ENCODE measurements at places on chromosomes 3 and 15. TPM values are rescaled to one million over a fixed set of nuclear protein-coding genes. Genes with fewer than 3 reads are reported as not detected.

Gene IMPDH2
- 71.6 TPM for total RNA-seq

Gene TMC3
- not detected for total RNA-seq

Gene PRSS50
- total RNA-seq: not detected

- no peaks in the 10 kb centered on the region for H3K36me3 ChIP-seq
- no peak for DNase-seq
- peaks cover 11% of the 10 kb centered on the region for H3K4me1 ChIP-seq
- no peaks in the 10 kb centered on the region for H3K27me3 ChIP-seq
These were observed 1.9 kb downstream of the UBR1 start for GRCh38 chr15:43103907-43104306.

DNA sequence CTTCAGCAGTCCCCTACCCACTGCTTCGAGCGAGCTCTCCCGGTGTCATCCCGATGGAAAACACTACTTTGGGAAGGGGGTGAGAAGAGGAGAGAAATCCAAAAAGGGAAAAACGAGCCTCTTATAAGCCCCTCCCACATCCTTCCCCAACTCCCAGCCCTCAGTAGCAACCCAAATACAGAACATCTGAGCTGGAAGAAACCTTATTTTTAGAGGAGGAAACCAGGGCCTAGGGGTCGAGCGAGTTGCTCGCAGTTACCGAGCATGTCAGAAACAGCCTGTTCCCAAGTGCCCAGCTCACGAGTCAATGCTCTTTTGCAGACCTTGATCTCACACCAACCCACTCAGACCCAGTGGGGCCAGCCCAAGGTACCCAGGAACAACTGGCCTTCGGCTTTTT, 14.2 kb downstream of the RBPMS2 start:
- DNase-seq: no peak
- no peaks in the 10 kb centered on the region for H3K4me1 ChIP-seq
- H3K27ac ChIP-seq: peak overlapping the region; percentile 64
- H3K36me3 ChIP-seq: no peaks in the 10 kb centered on the region
- H3K4me3 ChIP-seq: no peak overlapping the region

DNA sequence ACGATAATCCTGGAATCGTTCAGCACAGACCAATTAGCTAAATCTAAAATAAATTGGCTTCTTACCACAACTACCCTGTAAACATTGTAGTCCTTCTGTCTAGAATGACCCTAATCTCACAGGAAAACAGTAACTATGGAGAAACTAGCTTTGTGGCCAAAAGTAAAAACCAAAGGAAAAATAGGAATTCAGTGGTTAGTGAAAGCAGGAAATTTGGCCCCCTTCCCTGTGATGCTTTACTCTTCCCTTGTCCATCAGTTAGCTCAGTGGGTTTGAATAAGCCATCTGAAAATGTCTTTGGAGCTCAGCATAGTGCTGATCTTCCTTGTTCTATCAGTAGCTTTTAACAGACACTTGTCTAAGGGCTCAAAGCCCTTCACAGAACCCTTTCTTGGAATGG, 1.6 kb downstream of the NMD3 start:
- H3K36me3 ChIP-seq: no peaks in the 10 kb centered on the region
- no peak for DNase-seq
- peaks cover 7% of the 10 kb centered on the region for H3K4me1 ChIP-seq
- no peak overlapping the region for H3K27ac ChIP-seq

DNA sequence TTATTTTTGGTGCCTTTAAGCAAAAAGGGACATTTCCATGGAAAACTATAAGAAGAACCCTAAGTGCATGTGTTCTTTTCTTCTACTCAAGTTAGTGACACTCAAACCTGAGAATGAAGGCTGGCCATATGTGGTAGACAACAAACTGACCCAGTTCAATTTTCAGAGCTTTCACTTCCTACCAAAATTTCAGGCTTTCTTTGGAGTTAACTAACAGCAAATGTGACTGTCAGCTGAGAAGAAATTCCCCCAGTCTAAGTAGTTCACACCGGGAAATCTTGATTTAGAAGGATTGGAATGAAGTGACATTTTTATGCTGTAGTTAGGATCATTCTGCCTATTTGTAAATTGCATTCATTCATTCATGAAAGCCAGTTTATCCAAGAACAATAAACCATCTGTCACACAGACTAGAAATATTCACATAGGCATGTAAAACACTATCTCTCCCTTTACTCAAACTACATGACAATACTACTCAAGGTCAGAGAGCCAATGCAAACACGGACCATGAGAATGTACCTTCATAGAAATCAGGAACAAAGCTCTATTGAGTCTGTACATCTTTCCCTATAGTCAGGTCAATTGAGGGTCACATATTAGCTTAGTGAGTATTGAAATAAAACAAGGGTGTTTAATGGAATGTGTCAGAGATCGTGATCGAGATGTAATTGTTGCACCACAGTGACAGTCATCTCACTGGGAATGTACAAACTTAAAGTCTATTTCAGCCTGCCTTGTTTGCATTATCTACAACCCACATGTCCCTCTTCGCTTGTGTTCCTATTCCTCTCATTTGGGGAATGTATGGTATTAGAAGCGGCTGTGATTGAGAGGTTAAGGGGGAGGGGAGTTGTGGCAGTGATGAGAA, 113.8 kb upstream of the TGFBR2 start:
- H3K27ac ChIP-seq: peak overlapping the region; percentile 84
- no peak overlapping the region for H3K4me3 ChIP-seq
- H3K27me3 ChIP-seq: no peaks in the 10 kb centered on the region
- peaks cover 20% of the 10 kb centered on the region for H3K4me1 ChIP-seq

- no peaks in the 10 kb centered on the region for H3K36me3 ChIP-seq
- no peaks in the 10 kb centered on the region for H3K27me3 ChIP-seq
- no peak overlapping the region for H3K4me3 ChIP-seq
- H3K27ac ChIP-seq: no peak overlapping the region
- H3K4me1 ChIP-seq: peaks cover 16% of the 10 kb centered on the region
These were observed 54.7 kb downstream of the FOXP1 start for GRCh38 chr3:71528816-71529215.
